Natural killer cell treated with Interleukin-12 subunit alpha and Interleukin-12 subunit beta and Interleukin-15 and Interleukin-18, amount 100 ng/mL, for 72 hours (primary cell): ENCODE measurements at places on chromosomes 6 and 20. TPM values are rescaled to one million over a fixed set of nuclear protein-coding genes. Genes with fewer than 3 reads are reported as not detected.

The ADGRF4 gene
- not detected for total RNA-seq

The HFE gene
- total RNA-seq: 1.5 TPM

DNA sequence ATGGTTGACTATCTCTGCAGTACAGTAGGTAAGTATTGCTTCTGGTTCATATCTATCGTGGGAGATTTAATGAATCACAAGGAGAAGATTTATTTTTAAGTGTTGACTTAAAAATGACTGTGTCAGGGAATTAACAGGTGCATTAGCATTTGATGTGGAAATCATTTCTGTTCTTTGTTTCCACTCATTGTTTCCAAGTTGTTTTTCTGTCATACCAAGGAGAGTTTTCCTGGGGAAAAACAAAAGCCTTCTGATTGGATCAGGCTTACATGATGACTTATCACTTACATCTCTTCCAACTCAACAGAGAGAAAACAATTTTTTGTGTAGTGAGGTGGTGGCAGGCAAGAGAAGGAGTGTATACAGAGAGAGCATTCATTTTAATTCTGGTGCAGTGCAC is 686.4 kb downstream of the HTR1B start:
- DNase-seq: no peak

- no peak for DNase-seq
These were observed 52.9 kb upstream of the PROKR2 start for GRCh38 chr20:5369629-5370028.

The OVOL2 gene
- total RNA-seq: not detected
